ENCODE measurements at places on chromosomes 11 and 22.
A peak's percentile ranks its signal among the peaks of the same experiment; 100 is the strongest.

DNA sequence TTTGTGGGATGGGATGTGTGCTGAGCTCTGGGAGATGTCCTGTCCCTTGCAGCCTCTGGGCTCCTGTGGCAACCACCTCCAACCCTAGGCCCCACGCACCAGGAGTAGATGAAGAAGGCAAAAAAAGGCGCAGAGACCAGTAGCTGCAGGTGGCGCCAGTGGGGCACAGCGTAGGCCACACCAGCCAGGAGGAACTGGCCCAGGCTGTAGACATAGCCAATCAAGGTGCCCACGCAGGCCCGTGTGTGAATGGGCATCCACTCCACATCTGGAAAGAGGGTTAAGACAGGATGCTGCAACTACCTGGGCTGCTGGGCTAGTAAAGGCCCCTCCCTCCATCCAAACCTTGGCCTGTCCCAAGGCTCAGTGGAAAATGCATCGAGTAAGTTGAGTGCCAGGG lies 3.0 kb downstream of the SLC22A6 start:
- DNase-seq: no peak

- DNase-seq: peak; percentile 36
Measured at GRCh38 chr11:2298795-2299761, 2.6 kb downstream of the C11orf21 start.

DNA sequence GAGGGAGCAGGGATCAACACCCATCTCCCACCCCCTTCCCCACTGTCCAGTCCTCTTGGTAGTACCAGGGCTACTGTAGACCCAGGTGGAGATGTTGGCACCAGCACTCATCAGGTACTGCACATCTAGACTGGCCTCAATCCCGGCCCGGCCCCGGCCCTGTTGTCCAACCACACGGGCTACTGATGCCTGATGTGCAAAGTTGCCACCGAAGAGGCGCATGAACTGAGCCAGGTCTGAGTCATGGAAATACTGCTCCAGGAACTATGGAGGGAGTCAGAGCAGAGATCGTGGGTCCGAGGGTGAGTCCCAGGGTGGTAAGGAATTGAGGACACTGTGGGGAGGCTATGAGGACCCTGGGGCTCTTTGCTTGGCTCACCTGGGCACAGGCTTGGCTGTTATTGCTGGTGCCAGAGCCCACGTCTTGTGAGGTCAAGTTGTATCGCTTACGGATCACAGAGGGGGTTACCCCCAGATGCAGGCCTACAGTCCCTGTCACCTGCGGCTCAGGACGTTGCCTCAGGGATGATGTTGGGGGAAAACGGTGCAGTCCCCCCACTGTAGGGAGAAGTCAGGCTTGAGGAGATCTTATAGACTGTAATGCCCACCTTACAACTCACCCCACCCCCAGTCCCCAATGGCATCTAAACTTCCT lies 2.5 kb downstream of the TPP1 start:
- peak; percentile 65 for DNase-seq

DNA sequence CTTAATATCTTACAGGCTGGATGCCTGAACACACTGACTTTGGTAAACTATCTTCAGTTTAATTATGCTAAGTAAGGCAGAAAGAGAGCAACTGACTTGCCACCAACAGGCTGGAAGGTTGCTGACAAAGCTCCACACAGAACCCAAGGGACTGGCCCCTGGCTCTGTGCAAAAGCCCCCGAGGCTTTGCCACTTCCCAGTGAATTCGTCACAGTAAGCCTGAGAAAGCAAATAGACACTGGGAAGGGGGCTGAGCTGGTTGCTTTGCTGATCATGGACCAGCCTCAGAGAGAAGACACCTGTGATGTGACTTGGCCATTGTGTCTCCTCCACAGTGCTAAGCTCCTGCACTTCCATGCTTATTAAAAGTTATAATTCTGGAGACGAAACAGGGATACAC lies 91.7 kb downstream of the BLID start:
- DNase-seq: no peak

DNA sequence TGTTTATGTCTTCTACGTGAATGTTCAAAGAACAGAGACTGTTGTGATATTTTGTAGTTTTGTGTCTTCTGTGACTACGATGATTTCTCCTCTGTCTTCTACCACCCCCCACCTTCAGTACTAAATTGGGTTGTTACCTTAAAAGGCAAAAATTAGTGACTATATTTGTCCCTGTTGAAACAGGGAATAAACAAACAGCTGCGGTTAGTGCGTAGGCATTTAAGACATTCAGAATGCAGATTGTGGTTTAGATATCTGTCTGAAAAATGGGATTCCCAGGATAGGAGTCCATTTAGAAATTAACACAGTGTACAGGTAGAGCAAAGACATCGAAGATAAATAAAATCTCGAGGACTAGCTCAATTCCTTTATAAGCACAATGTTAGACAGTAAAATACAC lies 15.6 kb upstream of the ARHGAP42 start:
- DNase-seq: peak; percentile 41

DNA sequence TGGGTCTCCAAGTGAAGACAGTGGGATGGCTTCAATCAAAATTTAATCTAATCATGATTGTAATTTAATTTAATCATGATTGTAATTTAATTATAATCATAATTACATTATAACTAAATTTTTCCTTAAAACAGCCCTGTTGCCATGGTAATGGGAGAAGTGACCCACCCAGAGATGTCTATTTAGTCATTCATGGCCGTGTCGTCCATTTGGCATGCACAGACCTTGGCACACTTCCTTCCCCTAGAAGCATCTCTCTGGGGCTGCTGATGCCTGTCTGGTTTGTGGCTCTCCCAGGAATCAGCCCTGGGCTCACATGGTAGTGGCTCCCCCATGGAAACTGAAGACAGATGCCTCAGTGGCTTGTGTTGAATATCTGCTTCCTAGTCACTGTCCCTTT lies 27.0 kb downstream of the P4HA3 start:
- DNase-seq: peak; percentile 34

DNA sequence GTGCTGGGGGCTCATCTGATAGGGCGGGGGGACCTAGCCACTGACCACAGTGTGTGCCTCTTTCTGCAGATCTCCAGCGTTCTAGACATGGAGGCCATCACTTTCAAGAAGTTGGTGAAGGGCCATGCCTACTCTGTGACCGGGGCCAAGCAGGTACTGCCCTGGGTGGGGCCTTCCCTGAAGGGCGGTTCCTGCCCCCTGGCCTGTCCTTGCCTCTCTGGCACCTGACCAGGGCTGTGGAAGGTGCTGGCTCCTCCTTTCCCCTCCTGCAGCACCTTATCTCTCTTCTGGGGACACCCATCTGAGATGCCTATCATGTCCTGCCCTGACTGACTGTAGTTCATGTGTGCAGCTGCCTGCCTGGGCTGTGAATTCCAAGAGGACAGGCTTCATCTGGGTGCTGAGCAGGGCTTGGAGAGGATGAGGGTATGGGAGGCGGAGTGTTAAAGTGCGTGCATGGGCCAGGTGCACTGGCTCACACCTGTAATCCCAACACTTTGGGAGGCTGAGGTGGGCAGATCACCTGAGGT lies 5.5 kb downstream of the CAPN1 start:
- DNase-seq: no peak

DNA sequence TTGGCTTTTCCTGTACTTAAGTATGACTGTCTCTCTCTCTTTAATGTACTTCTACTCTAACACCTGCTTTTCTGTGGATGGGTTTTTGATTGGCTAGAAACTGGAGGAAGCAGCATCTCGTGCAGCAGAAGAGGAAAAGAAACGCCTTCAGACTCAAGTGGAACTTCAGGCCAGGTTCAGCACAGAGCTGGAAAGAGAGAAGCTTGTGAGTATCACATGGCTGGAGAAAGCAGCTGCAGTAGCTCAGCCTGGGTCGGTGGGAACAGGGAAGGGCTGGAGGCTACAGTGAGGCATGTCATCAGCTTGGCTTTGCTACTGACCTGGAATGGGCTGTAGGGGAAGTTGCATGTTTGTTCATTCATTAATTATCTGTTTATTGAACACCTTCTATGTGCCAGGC lies 74.2 kb downstream of the SWAP70 start:
- DNase-seq: no peak

GRCh38 chr11:67291481-67292381 lies 2.6 kb downstream of the ANKRD13D start:
- no peak for DNase-seq

DNA sequence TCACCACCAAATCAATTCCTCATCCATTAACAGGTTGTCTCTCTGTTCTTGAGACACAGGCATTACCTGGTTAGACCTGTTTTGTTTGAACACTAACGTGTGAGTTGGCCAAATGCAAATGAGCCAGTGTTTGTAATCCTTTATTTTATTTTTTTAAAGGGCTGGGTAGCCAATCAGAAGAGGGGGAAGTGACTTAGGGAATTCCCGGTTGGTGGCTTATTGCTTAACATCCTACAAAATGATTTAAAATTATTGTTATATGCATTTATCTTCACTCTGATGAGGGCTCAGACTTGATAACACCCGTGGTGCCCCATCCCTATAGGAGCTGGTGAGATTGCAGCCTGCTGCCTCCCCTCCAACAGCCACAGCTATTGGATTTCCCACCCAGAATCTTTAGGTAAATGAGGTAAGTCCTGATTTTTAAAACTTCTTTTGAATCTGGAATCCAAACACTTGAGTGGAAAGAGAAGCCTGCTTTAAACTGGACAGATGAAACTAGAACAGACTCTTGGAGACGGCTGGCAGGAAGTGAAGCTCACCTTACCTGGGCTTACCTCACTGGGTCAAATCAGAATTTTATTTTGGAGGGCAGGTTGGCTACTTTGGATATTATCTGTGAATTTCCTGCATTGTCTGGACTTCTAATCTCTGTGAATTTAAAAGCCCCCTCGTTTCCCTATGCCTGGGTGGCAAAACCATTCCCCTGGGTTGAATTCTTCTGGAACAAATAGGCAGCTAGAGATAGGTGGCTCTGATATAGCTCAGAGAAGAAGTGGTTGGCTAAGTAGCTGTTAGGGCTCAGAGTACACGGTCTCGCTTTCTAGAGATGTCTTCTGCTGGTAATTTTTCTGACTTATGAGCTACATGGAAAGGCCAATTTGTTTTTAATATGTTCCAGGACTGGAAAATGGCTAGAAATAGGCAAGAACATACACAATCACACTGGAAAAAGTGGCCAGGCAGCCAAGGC lies at the start of gene EHF:
EHF (plus strand) TSS at position 274 of the 973 bp plus-strand sequence. CDS start 21,538 bp downstream, outside the sequence.
- no peak for DNase-seq

DNA sequence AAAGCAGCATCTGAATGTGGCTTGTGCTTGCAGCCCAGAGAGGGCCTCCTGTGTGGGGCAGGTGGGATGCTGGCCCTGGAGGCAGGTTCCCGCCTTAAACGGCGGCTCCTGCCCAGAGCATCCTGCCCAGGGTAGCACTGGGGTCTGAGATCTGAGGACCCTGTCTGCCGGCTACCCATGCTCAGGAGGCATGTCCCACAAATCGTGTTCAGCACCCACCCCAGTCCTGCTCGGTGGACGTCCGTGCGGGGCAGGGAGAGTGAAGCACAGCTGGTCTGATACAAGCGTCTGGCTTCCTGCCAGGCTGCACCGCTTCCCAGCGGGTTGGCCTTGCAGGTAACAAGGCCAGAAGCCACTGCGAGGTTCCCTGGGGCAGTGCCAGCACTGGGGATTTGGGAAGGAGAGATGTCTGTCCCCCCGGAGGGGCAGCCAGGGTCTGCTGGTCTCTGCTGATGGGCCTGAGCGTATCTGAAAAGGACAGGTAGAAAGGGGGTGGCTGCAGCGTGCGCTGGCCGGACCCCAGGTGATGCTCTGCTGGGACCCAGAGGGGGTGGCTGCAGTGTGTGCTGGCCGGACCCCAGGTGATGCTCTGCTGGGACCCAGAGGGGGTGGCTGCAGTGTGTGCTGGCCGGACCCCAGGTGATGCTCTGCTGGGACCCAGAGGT lies 3.6 kb downstream of the TRABD start:
- no peak for DNase-seq

DNA sequence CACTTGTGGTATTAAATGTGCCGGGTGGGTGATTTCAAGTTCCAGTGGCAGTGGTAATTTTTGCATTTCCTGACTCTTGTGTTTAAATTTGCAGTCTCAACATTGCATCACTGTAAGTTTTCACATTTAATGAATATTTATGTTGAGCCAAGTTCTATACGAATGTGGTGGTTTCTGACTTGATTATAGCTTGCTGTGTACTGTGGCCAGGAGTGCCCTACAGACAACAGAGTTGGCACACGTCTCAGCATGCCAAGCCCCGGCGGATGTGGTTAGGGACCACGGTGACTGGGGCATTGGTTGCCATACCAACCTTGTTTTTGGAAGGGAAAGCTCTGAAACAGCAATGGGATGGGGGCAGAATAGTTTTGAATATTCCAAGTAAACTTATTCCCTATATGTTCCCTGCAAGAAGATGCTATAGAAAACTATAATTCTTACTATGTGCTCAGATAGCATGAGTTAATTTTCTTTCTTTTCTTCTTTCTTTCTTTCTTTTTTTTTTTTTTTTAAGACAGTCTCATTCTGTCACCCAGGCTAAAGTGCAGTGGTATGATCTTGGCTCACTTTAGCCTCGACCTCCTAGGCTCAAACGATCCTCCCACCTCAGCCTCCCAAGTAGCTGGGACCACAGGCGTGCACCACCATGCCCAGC lies 16.0 kb downstream of the ZNRF3 start:
- no peak for DNase-seq

DNA sequence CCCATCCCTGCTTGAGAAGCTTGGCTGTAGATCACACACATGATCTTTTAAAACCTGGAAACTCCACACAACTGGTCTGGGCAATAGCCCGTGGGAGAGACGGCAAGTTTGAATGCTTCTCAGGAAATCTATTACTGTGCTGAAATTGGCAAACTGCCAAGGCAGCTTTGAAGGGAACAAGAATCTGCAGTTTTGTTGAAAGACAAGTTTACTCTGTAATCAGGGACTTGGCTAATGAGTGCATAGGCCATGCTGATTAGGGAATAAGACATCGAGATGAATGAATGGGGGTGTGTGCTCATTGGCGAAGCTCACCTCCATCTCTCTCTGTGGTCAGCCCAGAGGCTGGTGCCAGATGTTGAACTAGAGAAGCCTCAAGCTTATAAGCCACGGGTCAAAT lies 218.8 kb downstream of the HIPK3 start:
- no peak for DNase-seq

DNA sequence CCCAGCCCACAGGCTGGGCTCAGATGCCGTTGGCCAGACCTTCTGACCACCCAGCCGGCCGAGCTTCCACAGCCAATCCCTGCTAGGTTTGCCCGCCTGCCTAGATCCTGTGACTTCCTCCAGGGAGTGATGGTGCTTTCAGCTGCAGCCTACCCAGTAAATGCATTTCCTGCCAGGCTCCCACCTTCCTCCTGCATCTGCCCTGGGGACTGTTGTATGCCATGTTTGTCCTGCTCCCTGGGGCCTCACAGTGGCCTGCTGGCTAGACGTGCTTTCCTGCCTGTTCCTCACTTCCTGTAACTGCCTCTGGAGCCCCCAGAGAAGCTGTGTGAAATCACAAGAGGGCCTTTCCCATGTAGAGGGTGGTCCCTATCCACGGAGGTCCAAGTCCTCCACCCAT lies 86.2 kb downstream of the GALNT18 start:
- DNase-seq: no peak

- no peak for DNase-seq
Measured at GRCh38 chr22:17769013-17769715, 5.1 kb downstream of the BID start.

- no peak for DNase-seq
Measured at GRCh38 chr22:29703569-29704195, 16.1 kb upstream of the CABP7 start.
